ENCODE measurements at places on chromosomes 3 and 15.

- DNase-seq: no peak
Observed at GRCh38 chr3:44330444-44330843, 8.1 kb upstream of the TCAIM start.

- DNase-seq: no peak
Observed at GRCh38 chr3:156720826-156721225, 46.4 kb downstream of the TIPARP start.

DNA sequence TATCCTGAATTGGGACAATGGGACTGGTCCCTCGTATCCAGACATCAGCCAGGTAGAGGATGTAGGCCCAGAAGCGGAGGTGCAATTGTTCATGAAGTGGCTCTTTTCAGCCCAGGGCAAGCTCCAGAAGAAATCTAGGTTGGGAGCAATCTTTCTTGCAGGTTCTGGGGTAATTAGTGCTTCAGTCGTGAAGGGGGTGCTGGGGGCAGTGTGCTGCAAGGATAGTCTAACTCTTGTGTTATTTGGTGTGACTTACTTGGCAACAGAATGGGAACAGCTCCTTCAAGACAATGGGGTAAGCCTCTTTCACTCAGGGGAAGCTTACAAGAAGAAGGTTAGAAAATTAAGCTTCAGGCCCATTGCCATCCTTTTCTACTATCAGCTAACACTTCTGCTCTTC, 273.0 kb downstream of the DIPK2A start:
- DNase-seq: no peak

- no peak for DNase-seq
Observed at GRCh38 chr3:161031134-161031533, 74.0 kb downstream of the B3GALNT1 start.

Data from stimulated activated CD8-positive, alpha-beta memory T cell treated with anti-CD3 and anti-CD28 coated beads, Interleukin-15, amount 100 ng/mL, for 48 hours (primary cell).